M059J (cell line): ENCODE measurements at places on chromosomes 16 and 17. TPM values are rescaled to one million over a fixed set of nuclear protein-coding genes. Genes with fewer than 3 reads are reported as not detected.
A peak's percentile ranks its signal among the peaks of the same experiment; 100 is the strongest.

KRT25 gene
- total RNA-seq: not detected in 2 replicates

GRCh38 chr17:77097631-77098180 lies 43.1 kb upstream of the SEC14L1 start:
- DNase-seq: no peak

TMC8 gene
- not detected in 2 replicates for total RNA-seq

GRCh38 chr16:5166486-5166885 lies 68.9 kb upstream of the EEF2KMT start:
- DNase-seq: no peak

DNA sequence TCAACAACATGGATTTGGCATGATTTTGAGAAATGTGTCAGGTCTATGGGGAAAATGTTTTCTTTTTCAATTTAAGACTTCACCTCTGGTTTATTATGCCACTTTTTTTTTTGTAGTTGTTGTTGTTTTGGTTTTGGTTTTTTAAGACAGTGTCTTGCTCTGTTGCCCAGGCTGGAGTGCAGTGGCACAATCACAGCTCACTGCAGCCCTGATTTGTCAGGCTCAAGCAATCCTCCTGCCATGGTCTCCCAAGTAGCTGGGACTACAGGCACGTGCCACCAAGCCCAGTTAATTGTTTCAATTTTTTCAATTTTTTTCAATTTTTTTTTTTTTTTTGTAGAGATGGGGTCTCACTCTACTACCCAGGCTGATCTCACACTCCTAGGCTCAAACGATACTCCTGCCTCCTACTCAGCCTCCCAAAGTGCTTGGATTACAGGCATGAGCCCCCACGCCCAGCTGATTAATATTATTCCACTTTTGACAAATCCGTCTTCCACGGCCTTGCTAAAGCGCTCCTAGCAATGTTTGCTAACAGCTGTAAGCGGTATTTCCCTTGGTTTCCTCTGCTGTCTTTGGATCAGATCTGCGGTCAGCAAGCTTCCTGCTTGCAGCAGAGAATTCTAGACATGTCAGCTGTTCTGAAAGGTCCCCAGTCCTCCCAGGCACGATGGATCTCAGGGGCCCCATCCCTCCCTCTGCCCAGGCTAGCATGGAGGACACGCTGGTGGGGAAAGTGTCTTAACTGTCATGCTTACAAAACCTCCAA lies 7.0 kb upstream of the MILR1 start:
- DNase-seq: no peak

DNA sequence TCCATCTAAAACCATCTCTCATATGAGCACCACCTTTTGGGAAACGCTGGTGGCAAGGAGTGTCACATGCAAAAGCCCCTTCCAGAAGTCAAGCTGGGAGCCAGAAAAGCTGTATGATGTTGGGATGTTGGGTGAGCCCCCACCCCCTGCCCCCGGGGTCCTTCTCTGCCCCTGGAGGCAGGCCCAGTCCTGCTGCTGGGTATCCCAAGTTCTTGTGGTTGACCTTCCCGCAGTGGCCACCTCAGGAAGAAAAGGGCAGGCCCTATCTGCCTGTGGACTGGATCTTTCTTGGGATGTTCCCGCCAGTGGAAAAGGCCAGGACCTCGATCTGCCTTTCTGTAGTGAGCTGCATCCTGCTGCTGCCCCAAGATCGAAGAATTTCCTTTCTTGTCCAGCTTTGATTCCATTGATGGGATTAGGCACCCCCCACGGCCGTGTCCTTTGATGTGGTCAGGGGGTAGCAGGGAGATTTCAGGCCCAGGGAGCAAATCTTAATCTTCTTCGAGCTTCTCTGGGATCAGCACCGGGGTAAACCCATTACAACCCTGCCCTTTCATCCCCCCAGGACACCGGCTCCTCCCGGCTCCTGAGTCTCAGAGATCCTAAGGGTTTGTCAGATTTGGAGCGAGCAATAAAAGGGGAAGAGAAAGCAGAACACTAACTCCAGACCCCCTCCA lies 165.6 kb downstream of the RAB11FIP4 start:
- no peak for DNase-seq

GRCh38 chr16:81996664-81997509 lies 14.4 kb downstream of the SDR42E1 start:
- peak; percentile 89 for DNase-seq

DNA sequence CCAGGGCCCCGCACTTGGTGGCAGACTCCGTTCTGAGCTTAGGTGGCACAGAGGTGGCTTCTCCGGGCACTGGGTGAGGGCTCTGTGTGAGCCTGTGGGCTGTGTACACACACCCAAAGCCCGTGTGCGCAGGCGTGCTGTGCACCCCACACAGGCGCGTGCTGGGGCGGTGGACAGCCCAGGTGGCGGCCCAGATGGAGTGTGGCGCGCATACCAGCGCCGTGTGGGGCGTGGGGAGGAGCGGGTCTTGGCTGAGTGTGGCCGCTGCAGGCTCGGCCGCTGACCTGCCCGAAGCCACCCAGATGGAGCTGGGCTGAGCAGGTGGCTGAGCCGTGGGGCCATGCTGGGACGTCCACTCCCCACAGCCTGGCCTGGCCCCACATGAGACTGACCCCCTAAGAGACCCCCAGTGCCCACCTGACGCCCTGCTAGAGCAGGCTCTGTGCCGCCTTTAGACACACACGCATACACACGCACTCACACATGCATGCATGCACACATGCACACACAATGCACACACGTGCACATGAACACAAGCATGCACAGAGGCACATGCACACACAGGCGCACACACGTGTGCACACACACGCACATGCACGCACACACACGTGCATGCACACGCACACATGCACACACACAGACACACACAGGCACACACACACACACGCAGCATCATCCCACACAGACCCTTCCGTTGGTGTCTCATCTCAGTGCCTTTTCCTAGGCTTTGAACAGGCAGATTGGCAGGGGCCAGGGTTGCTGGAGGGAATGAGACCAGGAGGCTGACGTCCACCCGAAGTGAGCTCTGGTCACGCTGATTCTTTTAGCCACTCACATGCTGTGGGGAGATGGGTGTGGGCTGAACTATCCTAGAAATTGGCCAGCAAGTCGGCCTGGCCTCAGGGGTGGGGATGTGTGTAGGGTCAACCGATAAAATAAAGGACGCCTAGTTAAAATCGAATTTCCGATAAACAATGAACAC lies 2.1 kb downstream of the PRR35 start:
- DNase-seq: no peak

DNA sequence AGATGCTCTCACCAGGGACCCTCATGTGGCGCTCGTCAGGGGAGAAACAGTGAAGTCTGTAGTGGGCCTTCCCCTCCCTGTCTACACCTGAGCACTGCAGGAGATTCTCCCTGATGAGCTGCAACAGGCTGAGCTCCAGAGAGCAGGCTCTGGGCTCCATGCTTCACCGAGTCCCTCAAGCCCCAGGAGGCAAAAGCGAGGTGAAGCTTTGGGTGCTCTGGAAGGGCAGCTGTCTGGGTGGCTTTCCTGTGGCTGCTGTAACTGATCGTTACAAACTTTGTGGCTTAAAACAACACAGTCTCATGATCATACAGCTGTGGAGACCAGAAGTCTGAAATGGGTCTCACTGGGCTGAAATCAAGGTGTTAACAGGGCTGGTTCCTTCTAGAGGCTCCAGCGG lies 12.1 kb upstream of the CD300LD start:
- no peak for DNase-seq

- DNase-seq: no peak
Measured at GRCh38 chr17:76727745-76728456, 1.3 kb downstream of the METTL23 start.

GRCh38 chr17:38510421-38511149 lies 82.3 kb downstream of the ARHGAP23 start:
- no peak for DNase-seq

GRCh38 chr16:20928774-20929411 lies 28.3 kb downstream of the LYRM1 start:
- DNase-seq: no peak

TBC1D3C gene
- total RNA-seq: 1.1 and 1.7 TPM in 2 replicates

ZNF785 gene
- 4.0 and 6.3 TPM in 2 replicates for total RNA-seq

DNA sequence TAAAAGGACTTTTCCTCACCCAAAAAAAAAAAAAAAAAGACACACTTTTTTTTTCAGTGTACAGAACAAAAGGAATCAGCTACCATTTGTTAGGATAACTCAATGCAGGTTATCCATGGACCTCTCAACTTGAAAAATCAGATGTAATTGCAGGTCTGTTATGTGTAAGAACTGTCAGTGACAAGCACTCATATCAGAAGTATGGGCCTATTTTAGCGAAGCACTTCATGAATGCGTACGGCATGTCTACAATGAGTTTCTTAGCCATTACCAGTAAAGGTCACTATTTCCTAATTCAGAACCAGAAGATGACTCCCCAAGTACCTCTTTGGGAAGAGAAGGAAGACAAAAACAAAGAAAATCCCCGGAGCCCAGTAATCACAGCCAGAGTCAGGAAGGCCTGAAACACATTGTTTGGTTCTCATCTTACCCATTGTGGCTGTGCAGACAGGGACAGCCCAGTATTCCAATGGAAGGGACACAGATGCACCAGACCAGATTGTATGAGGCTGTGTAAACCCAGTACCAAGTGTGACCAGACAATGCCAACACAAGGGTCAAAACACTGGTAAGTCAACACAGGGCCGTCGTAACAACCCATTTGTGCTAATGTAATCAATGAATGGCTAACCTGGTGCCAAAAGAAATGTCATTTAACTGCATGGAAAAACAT lies 188.0 kb downstream of the PMP22 start:
- no peak for DNase-seq

DNA sequence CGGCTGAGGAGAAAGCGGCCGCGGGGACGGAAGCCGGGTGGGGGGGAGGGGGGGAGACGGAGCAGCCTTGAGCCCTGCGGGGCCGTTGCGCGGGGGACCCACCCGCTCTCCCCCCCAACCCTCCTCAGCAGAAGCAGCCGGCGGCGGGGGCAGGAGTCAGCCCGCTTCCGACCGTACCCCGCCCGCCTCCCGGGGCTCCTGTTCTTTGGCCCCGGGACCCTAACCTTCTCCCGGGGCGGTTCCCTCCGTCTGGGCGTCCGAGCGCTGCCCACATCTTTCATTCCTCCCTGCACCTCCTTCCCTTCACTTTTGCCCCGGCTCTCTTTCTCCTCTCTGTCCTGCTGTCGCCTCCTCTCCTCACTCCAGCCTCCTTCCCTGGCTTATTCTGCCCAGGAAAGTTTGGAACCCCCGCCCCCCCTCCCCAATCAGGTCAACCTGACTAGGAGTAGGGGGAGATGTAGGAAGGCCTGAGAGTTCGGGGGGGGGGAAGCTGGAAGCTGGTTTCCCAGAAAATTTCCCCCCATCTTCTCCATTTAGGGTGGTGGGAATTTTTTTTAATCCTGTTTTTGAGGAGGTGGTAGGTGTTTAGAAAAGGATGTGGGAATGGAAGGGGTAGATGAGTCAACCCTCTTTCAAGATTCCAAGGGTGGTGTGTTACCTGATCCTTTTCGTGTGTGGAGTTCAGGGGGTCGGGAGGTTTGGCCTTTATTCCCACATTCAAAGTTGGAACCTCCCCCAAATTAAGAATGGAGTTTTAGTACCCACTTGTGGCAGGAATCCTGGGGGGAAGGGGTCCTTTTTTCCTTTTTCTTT lies 427 bp upstream of the NLK start:
- DNase-seq: peak; percentile 54

DNA sequence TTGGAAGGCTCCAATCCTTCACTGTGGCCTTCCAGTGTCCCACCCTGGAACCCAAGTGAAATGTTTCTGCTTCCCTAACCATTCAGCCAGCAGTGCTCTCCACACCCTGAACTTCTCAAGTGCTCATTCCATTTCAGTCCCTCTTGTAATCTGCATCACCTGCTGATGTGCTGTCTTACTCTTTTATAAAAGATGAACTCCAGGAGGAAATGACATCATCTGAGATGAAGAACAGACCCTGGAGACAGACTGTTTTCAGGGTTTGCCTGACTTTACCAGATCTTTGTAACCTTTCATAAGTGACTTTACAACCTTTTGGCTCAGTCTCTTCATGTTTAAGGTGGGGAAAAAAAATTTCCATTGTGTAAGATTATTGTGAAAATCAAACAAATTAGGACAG lies 61.3 kb downstream of the CNTNAP4 start:
- DNase-seq: no peak

GRCh38 chr16:88060524-88061219 lies 109.4 kb downstream of the BANP start:
- no peak for DNase-seq

KRTAP4-4 gene
- not detected in 2 replicates for total RNA-seq

DNA sequence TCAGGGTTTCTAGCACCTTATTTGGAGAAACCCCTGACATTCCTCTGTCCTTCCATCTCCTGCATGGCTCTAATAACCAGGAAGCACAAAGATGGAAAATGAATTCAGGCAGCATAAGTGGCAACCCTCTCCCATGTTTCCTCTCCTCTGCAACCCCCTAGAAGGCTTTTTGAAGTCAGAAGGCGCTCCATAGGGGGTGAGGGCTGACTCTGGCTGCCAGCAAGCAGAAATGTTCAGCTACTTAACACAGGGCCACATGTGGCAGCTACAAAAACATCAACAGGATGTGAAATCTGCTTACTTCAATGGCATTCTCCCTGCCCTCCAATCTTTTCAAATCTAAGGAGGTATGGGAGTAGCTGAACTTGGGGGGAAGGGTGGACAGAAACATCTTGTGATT lies 55.2 kb upstream of the IRX5 start:
- no peak for DNase-seq

DNA sequence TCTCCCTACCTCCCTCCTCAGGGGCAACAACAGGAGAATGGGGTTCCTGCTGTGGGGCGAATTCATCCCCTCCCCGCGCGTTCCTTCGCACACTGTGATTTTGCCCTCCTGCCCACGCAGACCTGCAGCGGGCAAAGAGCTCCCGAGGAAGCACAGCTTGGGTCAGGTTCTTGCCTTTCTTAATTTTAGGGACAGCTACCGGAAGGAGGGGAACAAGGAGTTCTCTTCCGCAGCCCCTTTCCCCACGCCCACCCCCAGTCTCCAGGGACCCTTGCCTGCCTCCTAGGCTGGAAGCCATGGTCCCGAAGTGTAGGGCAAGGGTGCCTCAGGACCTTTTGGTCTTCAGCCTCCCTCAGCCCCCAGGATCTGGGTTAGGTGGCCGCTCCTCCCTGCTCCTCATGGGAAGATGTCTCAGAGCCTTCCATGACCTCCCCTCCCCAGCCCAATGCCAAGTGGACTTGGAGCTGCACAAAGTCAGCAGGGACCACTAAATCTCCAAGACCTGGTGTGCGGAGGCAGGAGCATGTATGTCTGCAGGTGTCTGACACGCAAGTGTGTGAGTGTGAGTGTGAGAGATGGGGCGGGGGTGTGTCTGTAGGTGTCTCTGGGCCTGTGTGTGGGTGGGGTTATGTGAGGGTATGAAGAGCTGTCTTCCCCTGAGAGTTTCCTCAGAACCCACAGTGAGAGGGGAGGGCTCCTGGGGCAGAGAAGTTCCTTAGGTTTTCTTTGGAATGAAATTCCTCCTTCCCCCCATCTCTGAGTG lies 5.9 kb upstream of the LASP1NB start:
- DNase-seq: no peak

DNA sequence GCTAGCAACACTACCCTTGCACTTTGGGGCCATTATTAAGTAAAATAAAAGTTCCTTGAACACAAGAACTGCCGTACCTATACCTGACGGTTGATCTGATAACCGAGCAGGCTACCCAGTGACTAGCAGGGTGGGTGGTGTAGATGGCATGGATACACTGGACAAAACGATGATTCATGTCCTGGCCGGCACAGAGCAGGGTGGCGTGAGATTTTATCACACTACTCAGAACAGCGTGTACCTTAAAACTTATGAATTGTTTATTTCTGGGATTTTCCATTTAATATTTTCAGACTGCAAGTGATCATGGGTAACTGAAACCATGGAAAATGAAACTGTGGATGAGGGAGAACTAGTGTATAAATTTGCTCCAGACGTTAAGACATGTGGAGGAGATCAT lies 41.0 kb upstream of the MSI2 start:
- peak; percentile 85 for DNase-seq

MEIOB gene
- total RNA-seq: 1.0 and 1.8 TPM in 2 replicates

GSG1L gene
- not detected in 2 replicates for total RNA-seq
